PC-9 (cell line): ENCODE measurements at places on chromosomes 7 and 10.

GRCh38 chr10:75021379-75022249 lies 89.8 kb upstream of the SAMD8 start:
- no peaks in the 10 kb centered on the region for H3K4me1 ChIP-seq
- no peak overlapping the region for H3K27ac ChIP-seq
- H3K27me3 ChIP-seq: no peaks in the 10 kb centered on the region
- H3K4me3 ChIP-seq: no peak overlapping the region

- H3K27ac ChIP-seq: peak overlapping the region; percentile 95
- DNase-seq: no peak
- peaks cover 20% of the 10 kb centered on the region for H3K36me3 ChIP-seq
- H3K4me3 ChIP-seq: peak overlapping the region; percentile 91
- H3K27me3 ChIP-seq: no peaks in the 10 kb centered on the region
Measured at GRCh38 chr10:5447611-5448071, 35.3 kb downstream of the NET1 start.

- DNase-seq: no peak
- no peak overlapping the region for H3K27ac ChIP-seq
- no peaks in the 10 kb centered on the region for H3K27me3 ChIP-seq
- no peak overlapping the region for H3K4me3 ChIP-seq
Measured at GRCh38 chr7:69837387-69838068, 239.3 kb downstream of the AUTS2 start.

- no peak overlapping the region for H3K27ac ChIP-seq
- H3K4me1 ChIP-seq: peaks cover 9% of the 10 kb centered on the region
- no peaks in the 10 kb centered on the region for H3K27me3 ChIP-seq
- H3K36me3 ChIP-seq: no peaks in the 10 kb centered on the region
- no peak for DNase-seq
Measured at GRCh38 chr10:91759581-91759986, 38.6 kb upstream of the TNKS2 start.

DNA sequence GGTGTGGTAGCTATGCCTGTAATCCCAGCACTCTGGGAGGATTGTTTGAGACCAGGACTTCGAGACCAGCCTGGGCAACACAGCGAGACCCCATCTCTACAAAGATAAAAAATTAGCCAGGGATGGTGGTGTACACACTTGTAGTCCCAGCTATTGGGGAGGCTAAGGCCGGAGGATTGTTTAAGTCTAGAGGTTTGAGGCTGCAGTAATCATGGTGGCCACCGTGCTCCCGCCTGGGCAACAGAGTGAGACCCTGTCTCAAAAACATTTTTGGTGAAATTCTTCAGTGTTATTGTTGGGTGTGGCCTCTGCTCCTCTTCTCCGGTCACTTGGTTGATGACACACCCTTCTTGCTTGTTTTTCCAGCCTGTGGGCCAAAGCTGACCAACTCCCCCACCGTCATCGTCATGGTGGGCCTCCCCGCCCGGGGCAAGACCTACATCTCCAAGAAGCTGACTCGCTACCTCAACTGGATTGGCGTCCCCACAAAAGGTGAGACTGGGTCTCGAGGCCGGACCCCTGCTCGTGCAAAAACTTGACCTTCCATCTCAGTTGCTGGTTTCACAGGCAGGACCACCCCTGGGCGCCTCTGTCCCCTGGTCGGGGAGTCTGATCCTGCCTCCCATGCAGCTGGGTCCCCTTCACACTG lies 10.6 kb downstream of the PFKFB3 start:
- H3K4me3 ChIP-seq: no peak overlapping the region
- no peaks in the 10 kb centered on the region for H3K4me1 ChIP-seq
- no peaks in the 10 kb centered on the region for H3K36me3 ChIP-seq
- no peak for DNase-seq
- H3K27ac ChIP-seq: no peak overlapping the region
- no peaks in the 10 kb centered on the region for H3K27me3 ChIP-seq

GRCh38 chr7:71290452-71290851 lies 158.5 kb downstream of the GALNT17 start:
- no peak for DNase-seq
- no peak overlapping the region for H3K4me3 ChIP-seq
- no peaks in the 10 kb centered on the region for H3K4me1 ChIP-seq
- no peak overlapping the region for H3K27ac ChIP-seq

DNA sequence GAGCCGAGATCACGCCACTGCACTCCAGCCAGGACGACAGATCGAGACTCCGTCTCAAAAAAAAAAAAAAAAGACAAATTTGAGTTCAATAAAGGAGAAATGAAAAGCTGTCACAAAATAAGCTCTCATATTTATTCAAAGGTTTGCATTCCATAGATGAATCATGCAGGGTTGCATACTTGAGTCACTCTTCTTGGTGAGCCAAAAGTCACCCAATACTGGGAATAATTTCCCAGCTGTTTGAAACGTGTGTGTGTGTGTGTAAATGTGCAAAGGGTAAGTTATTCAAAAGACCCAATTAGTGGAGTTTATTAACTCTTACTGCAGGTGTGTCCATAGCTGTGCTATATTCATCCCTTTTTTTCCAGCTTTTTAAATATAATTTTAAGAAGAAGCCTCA lies 297.7 kb downstream of the CCDC3 start:
- H3K27ac ChIP-seq: peak overlapping the region; percentile 98
- no peak for DNase-seq
- no peaks in the 10 kb centered on the region for H3K36me3 ChIP-seq
- no peaks in the 10 kb centered on the region for H3K27me3 ChIP-seq
- H3K4me3 ChIP-seq: peak overlapping the region; percentile 34; the same call in 1 of the 2 replicates
- peaks cover 69% of the 10 kb centered on the region for H3K4me1 ChIP-seq

- no peak overlapping the region for H3K27ac ChIP-seq
- H3K4me1 ChIP-seq: peaks cover 8% of the 10 kb centered on the region
- no peaks in the 10 kb centered on the region for H3K36me3 ChIP-seq
- no peak for DNase-seq
- no peak overlapping the region for H3K4me3 ChIP-seq
- no peaks in the 10 kb centered on the region for H3K27me3 ChIP-seq
Measured at GRCh38 chr10:92830478-92831389, 17.6 kb upstream of the EXOC6 start.

DNA sequence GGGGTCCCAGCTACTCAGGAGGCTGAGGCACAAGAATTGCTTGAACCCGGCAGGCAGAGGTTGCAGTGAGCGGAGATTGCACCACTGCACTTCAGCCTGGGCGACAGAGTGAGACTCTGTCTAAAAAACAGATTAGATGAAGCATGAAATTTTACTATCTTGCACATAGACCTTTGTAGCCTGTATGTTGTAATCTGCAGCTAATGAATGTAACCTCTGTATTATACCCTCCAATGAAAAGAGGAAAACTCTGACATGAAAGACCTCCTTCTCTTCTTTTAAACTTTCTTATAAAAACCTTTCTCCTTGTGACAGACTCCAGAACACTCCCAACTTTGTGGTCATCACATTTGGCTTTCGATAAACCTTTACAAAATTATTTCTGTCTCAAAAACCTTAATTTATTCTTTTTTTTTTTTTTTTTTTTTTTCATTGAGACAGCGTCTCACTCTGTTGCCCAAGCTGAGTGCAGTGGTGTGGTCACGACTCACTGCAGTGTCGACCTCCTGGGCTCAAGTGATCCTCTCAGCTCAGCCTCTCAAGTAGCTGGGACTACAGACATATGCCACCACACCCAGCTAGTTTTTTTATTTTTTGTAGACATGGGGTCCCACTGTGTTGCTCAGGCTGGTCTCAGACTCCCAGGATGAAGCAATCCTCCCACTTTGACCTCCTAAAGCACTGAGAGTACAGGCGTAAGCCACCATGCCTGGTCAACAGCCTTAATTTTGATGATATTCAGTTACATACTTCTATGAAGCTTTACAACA lies 97.4 kb downstream of the SVOPL start:
- H3K27me3 ChIP-seq: no peaks in the 10 kb centered on the region
- no peak overlapping the region for H3K4me3 ChIP-seq
- H3K36me3 ChIP-seq: no peaks in the 10 kb centered on the region
- no peak overlapping the region for H3K27ac ChIP-seq
- no peaks in the 10 kb centered on the region for H3K4me1 ChIP-seq
- DNase-seq: no peak

DNA sequence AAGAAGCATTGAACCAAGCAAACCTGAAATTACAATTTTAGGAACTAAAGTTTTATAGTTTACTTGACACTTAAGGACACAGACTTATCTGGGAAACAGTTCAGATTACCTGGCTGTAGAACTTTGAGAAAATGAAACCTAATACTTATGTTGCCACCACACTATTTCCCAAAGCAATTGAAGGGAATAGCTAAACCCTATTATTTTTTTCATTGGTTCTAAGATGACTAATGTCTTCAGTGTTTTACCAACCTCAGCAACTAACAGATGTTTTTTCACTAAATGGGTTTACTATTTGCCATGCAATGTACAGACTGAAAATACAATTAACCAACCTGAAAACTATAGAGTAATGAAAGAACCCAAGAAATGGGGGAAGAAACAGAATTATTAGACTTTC lies 689.6 kb downstream of the SORCS1 start:
- no peak overlapping the region for H3K27ac ChIP-seq
- no peaks in the 10 kb centered on the region for H3K27me3 ChIP-seq
- H3K4me3 ChIP-seq: no peak overlapping the region
- H3K4me1 ChIP-seq: no peaks in the 10 kb centered on the region
- H3K36me3 ChIP-seq: no peaks in the 10 kb centered on the region

- H3K36me3 ChIP-seq: no peaks in the 10 kb centered on the region
- H3K27ac ChIP-seq: no peak overlapping the region
- H3K4me3 ChIP-seq: no peak overlapping the region
- no peaks in the 10 kb centered on the region for H3K27me3 ChIP-seq
Measured at GRCh38 chr10:61779950-61780659, 117.4 kb downstream of the CABCOCO1 start.

DNA sequence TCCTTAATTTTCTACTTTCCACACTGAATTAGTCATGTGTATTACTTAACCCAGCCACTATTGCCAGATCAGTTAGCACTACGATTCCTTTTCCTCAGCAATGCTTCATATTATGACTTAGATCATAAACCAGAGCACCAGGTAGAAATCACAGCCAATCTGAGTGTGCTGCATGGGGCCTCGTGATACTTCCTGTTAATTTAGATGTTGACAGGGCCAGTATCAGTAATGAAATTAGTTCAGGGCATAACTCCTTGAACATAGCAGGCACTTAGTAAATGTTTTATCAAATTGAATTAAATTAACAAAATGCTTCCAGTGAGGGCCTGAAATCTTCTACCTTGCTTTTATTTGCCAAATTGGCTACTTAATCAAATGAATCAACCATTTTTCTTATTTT lies 169.3 kb upstream of the LRGUK start:
- H3K36me3 ChIP-seq: no peaks in the 10 kb centered on the region
- no peaks in the 10 kb centered on the region for H3K27me3 ChIP-seq
- H3K27ac ChIP-seq: no peak overlapping the region

- H3K27ac ChIP-seq: no peak overlapping the region
- DNase-seq: peak; percentile 10
- H3K4me3 ChIP-seq: no peak overlapping the region
- no peaks in the 10 kb centered on the region for H3K27me3 ChIP-seq
Measured at GRCh38 chr10:99711129-99711719, 20.7 kb downstream of the COX15 start.

GRCh38 chr7:116863936-116864500 lies 1.6 kb downstream of the CAPZA2 start:
- H3K27me3 ChIP-seq: no peaks in the 10 kb centered on the region
- H3K4me1 ChIP-seq: peaks cover 33% of the 10 kb centered on the region
- no peak for DNase-seq
- H3K27ac ChIP-seq: no peak overlapping the region
- no peaks in the 10 kb centered on the region for H3K36me3 ChIP-seq

- no peaks in the 10 kb centered on the region for H3K27me3 ChIP-seq
- H3K4me3 ChIP-seq: no peak overlapping the region
- no peak overlapping the region for H3K27ac ChIP-seq
- no peaks in the 10 kb centered on the region for H3K36me3 ChIP-seq
Measured at GRCh38 chr10:108608860-108609259, 1314.5 kb downstream of the XPNPEP1 start.

- H3K27me3 ChIP-seq: no peaks in the 10 kb centered on the region
- H3K4me1 ChIP-seq: no peaks in the 10 kb centered on the region
- H3K36me3 ChIP-seq: no peaks in the 10 kb centered on the region
- no peak for DNase-seq
- H3K27ac ChIP-seq: no peak overlapping the region
Measured at GRCh38 chr7:23062452-23062851, 43.1 kb upstream of the KLHL7 start.

DNA sequence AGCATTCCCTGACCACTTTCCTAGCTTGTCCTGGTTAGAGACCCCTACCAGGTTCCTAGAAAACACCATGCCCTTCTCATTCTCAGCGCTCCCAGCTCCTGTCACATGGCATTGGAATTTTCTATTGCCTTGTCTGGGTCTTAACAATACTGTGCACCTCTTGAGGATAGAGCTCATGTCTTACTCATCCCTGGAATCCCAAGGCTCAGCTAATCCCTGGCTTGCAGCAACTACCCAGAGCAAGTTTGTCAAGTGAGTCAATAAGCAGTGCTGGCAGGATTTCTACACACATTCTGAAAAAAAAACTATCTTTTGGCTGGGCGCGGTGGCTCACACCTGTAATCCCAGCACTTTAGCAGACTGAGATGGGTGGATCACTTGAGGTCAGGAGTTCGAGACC lies 11.7 kb upstream of the PRDX3 start:
- no peak overlapping the region for H3K4me3 ChIP-seq
- peak overlapping the region; percentile 35 for H3K27ac ChIP-seq
- no peaks in the 10 kb centered on the region for H3K27me3 ChIP-seq
- H3K36me3 ChIP-seq: no peaks in the 10 kb centered on the region

- peak overlapping the region; percentile 0; the same call in 1 of the 2 replicates for H3K27ac ChIP-seq
- no peaks in the 10 kb centered on the region for H3K27me3 ChIP-seq
- DNase-seq: no peak
- H3K4me1 ChIP-seq: peaks cover 43% of the 10 kb centered on the region
- no peaks in the 10 kb centered on the region for H3K36me3 ChIP-seq
Measured at GRCh38 chr7:140641524-140642195, 1.0 kb upstream of the DENND2A start.

DNA sequence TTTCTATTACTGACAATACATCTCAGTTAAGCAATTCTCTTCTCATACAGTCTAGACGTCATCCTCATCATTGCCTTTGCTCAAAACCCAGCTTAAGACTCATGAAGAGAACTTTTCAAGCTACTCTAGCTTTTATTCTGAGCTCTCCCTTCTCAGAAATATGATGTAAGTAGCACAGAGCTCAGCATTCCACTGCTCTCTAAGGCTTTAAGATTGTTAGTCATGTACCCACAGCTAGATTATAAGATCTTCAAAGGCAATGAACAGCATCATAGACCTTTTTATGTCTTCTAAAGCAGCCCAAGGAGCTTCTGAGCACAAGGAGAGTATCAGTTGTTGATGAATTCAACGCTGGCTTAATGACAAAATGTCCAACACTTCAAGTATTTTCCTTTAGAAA lies 119.3 kb downstream of the NRP1 start:
- H3K4me3 ChIP-seq: no peak overlapping the region
- H3K4me1 ChIP-seq: peaks cover 36% of the 10 kb centered on the region
- peaks cover 35% of the 10 kb centered on the region for H3K36me3 ChIP-seq
- DNase-seq: no peak
- no peak overlapping the region for H3K27ac ChIP-seq
- H3K27me3 ChIP-seq: no peaks in the 10 kb centered on the region

GRCh38 chr7:105934572-105935185 lies 28.4 kb upstream of the CDHR3 start:
- no peak overlapping the region for H3K4me3 ChIP-seq
- no peaks in the 10 kb centered on the region for H3K27me3 ChIP-seq
- H3K36me3 ChIP-seq: no peaks in the 10 kb centered on the region
- no peak overlapping the region for H3K27ac ChIP-seq
